Stimulated activated CD8-positive, alpha-beta memory T cell treated with anti-CD3 and anti-CD28 coated beads, Interleukin-4, amount 100 ng/mL, for 1 hour (primary cell): ENCODE measurements at places on chromosomes 6 and 20.

GRCh38 chr6:137903933-137904821 lies 37.1 kb downstream of the TNFAIP3 start:
- no peak for DNase-seq

- DNase-seq: no peak
Measured at GRCh38 chr20:3997446-3997845, 17.9 kb downstream of the RNF24 start.

DNA sequence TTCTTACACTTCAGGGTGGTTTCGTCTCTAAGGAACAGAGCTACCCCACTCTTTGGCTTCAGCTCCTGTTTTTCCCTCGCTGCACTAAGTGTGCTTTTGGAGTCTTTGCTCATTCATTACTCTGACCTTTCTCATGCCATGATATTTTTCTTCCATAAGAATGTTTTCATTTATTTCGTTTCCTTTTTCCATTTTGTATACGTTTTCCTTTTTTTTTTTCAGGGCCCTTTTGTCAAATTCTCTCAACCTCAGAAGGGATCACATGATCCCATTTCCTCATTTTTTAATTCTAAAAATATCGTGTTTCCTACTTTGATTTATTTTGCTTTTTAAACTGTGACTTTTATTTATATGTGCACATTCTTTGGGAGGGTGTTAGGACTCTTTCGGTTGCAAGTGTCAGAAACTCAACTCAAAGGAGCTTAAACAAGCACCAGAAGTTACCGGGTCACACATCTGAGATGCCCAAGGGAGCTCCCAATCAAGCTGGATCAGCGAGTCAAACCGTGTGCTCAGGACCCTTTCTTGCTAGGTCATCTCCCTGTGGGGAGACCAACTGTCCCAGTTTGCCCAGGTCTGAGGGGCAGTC lies 40.6 kb downstream of the GCNT2 start:
- DNase-seq: no peak

GRCh38 chr20:33531885-33532284 lies 42.0 kb downstream of the CBFA2T2 start:
- no peak for DNase-seq

- no peak for DNase-seq
Measured at GRCh38 chr20:36792422-36792821, 18.9 kb upstream of the DSN1 start.

DNA sequence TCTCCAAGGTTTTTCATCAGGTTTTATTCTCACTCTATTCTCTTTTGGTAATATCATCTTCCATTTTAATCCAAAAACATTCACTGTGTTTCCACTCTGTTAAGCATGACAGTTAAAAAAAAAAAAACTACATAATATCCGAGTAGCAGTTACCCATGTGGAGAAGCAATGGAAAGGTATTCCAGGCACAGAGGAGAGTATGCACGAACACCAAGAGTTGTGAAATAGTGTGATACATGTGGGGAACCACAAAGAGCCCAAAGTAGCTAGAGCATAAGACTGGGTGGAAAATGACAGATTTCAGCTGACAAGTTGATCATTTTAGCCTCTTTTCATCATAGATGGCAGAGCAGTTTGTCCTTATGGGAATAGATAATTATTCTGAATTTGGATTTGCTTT lies 19.9 kb upstream of the FBXL4 start:
- DNase-seq: no peak

DNA sequence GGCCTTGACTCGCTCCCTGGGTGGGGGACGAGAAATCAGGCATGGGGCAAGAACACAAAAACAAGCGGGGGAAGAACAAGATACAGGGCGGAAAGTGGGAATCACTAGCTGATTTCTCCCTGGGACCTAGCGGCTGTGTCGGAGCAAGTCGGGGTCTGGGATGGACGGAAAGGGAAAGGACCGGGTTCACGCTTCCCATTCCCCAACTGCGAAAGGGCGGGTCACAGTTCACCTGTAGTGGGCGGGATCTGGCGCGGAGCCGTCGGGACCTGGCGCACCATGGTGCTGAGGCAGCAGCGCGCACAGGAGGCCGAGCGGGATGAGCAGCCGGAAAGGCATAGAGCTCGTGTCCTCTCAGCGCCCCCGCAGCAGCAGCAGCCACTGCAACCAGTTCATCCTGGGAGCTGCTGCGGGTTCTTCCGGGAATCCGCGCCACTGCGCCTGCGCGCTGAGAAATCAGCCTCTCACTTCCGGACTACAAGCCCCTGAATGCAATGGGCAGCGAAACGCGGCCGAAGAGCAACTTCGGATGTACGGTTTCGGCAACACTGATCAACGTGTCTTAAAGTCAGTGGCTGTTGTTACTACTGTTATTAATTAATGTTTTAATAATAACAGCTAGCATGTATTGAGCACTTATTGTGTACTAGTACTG lies at the start of gene EDEM2:
EDEM2 (minus strand) TSS at position 417 of the 655 bp plus-strand sequence; CDS start at position 339, 78 bp downstream.
- peak; percentile 88 for DNase-seq

DNA sequence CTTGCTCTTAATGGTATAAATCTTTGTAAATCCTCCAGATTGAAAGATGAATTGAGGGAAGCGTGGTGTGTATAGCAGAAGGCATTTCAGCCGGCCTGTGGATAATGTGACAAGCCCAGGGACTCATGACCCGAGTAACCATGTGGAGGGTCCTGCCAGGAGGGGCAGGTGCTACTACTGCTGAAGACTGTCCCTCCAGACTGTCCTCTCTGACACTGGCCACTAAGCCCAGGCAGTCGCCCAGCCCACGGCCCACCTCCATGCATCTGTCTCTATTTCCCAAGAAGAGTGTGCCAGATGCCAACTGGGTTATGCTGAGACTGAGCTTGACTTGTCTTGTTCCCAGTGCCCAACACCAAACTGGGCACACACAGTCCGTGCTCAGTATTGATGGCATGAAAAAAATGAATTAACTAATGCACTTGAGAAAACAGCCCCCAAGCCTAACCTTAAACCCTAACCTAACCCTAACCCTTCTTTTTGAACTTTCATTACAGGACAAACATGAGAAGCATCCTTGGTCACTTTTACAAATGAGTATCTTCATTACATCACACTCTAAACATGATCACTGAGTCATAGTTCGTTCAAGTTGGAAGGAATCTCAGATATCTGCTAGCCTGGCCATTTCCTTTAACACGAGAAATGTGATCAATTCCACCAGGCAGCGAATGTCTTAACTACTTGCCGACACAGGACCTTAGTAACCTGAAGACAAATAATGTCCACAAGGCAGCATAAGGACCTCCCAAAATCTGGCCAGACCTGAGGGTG lies 182.2 kb upstream of the RREB1 start:
- no peak for DNase-seq

GRCh38 chr6:15499591-15499990 lies 163.2 kb downstream of the DTNBP1 start:
- no peak for DNase-seq

- no peak for DNase-seq
Measured at GRCh38 chr20:50003253-50003656, 20.5 kb downstream of the SNAI1 start.

DNA sequence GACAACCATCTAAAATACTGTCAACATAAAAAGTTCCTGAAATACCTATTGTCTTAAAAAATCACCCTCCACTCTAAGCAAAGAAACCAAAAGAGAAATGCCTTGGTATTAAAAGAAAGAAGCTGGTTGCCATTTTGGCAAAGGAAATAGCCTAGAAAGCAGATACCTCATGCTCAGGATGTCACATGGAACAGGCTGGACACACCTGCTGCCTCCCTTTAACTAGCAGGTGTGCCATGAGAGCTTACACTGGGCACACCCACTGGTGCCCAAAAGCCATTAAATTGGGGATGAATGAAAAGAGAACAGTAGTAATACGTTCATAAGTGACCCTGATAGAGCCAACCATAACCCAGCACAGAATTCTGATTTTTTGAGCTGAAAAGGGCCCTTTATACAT lies 1.5 kb downstream of the SLC23A2 start:
- DNase-seq: no peak

DNA sequence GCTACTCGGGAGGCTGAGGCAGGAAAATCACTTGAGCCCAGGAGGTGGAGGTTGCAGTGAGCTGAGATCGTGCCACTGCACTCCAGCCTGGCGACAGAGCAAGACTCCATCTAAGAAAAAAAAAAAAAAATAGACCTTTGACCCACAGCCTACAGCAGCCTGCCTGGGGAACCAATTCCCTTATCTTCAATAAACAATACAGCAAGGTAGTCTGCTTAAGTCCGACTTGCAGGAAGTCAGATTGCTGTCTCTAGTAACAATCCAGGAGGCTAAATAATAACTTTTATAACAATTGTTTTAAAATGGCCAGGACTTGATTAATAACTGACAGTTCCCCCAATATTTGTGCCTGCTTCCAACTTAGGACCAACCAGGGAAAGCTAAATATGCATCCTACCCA lies 13.3 kb upstream of the HLA-DRA start:
- no peak for DNase-seq

DNA sequence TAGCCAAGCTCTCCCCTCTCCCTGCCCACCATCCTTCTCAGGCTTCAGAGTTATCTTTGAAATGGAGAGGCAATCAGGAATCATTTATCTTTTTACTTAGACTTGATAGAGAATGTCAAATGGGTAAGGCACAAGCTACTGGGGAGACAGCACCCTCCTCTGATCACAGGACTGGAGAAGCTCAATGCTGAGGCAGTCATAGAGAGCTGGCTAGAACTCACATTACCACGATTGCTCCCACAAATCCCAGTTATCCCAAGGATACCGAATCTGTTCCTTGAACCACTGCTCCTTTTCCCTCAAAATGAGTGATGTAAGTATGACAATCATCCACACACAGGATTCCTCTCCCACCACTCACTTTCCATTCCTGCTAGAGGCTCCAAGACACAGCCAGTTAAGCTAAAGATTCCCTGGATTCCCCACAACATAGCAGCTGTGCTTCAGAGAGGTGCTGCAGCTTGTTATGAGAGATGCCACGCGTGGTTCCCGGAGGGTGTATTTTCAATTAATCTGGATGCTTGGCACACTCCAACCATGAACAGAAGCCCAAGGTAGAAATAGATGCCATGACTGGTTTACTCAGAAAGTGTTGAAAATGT lies 96.2 kb upstream of the VGLL2 start:
- no peak for DNase-seq

DNA sequence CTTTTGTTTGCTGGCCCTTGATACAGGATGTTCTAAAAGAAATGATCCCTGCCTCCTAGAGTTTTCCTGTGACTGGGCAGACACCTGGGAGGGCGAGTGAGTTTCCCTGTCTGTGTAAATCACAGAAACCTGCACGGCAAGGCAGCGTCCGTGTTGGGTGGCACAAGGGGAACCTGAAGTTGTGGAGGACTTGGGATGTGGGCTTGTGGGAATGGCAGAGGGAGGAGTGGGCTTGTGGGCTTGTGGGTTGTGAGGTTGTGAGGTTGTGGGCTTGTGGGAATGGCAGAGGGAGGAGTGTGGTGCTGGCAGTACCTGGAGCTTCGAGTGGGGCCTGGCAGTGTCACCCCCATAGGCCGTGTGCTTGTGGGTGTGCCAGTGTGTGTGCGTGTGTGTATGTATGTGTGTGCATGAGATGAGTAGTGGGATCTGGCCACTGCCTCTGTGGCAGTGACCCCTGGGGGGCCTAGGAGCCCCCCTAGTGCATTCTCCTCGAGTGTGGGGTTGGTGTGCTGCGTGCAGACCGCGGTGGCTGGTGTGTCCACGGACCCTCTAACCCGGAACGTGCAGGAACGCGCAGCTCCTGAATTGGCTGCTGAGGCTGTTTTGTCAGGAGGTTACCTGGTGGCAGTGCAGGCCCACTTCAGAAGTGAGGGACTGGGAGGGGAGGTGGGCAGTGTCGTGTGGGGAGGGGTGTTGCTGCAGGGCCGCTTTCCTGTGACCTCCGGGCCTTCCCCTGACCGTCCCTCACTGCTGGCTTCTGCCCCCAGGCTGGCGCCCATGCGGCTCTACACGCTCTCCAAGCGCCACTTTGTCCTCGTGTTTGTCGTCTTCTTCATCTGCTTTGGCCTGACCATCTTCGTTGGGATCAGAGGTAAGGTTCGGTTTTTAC lies 13.0 kb downstream of the TMEM181 start:
- no peak for DNase-seq

GRCh38 chr20:49303065-49303552 lies 25.3 kb upstream of the ZNFX1 start:
- no peak for DNase-seq

- no peak for DNase-seq
Measured at GRCh38 chr20:50320901-50321796, 130.5 kb downstream of the CEBPB start.

- DNase-seq: no peak
Measured at GRCh38 chr6:91196729-91197128, 609.9 kb upstream of the MAP3K7 start.

- DNase-seq: no peak
Measured at GRCh38 chr6:28960846-28961500, 37.2 kb upstream of the TRIM27 start.

GRCh38 chr6:137811121-137811915 lies 55.7 kb upstream of the TNFAIP3 start:
- peak; percentile 60 for DNase-seq

DNA sequence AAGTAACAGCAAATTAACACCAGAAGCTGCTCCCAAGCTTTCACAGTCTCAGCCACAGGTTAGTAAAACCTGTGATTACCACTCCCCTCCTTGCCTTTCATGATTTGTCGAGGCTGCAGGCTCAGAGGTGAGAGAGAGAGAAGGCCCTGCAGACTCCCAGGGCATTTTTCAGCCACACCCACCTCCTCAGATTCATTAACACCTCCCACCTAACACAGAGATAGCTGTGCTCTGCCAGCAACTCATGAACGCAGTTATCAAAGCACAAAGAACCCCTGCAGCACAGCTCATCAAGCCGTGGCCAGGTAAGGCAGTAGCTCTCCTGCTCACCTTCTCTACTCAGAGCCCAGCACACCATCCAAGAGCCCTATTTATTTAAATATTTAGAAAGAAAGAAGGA lies 27.1 kb downstream of the F13A1 start:
- DNase-seq: no peak

DNA sequence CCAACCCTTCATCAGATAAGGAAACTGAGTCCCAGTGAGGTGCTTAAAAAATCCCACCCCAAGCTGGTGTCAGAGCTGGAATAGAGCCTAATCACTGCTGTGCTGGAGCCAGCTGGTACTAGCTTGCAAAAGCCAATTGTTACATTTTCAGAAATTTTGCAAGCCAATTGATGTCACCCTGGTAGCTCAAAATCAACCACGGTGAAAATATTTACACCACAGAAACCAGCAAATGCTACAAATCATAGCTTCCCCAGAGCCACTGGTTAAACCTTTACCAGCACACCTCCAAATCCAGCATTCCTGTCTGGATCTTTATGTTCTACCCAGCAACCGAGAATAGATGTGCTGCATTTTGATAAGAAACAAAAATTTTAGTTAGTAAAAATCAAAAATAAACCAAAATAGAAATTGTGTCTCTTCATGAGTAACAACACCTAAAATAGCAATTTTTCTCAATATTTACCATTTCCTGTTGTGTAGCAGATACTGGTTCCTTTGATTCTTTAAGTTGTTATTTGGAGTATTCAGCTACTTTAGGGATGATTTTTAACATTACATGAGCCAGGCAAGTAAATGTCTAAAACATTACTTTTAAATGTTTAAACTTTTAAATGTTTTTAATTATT lies 7.2 kb upstream of the LCA5 start:
- DNase-seq: no peak

DNA sequence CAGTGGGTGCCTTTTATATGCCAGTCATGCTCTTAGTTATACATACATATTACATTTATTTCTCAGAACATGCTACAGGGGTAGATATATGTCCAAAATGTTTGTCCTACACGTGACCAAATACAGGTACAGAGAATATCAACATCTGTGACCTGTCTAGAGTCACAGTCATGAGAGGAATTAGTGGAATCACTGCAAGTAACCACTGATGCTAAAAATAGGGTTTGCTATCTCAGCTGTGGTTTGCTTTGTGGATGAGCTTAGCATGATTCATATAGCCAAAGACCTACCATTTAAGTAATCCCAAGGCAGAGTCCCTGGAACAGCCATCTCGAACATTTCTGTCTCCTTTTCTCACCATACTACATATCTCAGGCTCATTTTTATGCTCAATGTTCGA lies 32.3 kb downstream of the GSTA3 start:
- DNase-seq: no peak
